Retina (tissue), 1 donor: ENCODE measurements at places on chromosomes 7 and 10.

GRCh38 chr10:103776878-103777591 is 78.3 kb downstream of the SH3PXD2A start:
- no peak for DNase-seq

- no peak for DNase-seq
Observed at GRCh38 chr10:122877264-122877663, 2.1 kb downstream of the FAM24B start.

DNA sequence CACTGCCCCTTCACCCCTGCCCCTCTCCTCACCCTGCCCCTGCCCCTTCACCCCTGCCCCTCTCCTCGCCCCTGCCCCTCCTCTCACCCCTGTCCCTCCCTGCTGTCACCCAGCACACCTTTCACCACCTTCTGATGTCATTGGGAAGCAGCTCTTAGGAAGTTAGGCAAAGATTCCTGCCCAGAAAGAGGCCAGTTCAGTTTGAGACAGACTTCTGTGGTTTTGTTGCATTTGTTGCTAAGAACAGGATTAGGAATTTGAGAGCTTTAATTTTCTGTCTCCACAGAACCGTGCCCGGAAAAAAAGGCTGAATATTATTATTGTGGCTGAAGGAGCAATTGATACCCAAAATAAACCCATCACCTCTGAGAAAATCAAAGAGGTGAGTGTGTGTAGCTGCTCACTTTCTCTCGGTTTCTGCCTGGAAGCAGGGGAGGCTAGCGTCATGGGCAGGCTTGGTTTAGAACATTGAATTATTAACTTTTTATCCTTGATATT is 39.6 kb downstream of the PFKP start:
- DNase-seq = no peak

GRCh38 chr10:88156341-88156740 is 292.9 kb downstream of the PTEN start:
- DNase-seq = no peak

DNA sequence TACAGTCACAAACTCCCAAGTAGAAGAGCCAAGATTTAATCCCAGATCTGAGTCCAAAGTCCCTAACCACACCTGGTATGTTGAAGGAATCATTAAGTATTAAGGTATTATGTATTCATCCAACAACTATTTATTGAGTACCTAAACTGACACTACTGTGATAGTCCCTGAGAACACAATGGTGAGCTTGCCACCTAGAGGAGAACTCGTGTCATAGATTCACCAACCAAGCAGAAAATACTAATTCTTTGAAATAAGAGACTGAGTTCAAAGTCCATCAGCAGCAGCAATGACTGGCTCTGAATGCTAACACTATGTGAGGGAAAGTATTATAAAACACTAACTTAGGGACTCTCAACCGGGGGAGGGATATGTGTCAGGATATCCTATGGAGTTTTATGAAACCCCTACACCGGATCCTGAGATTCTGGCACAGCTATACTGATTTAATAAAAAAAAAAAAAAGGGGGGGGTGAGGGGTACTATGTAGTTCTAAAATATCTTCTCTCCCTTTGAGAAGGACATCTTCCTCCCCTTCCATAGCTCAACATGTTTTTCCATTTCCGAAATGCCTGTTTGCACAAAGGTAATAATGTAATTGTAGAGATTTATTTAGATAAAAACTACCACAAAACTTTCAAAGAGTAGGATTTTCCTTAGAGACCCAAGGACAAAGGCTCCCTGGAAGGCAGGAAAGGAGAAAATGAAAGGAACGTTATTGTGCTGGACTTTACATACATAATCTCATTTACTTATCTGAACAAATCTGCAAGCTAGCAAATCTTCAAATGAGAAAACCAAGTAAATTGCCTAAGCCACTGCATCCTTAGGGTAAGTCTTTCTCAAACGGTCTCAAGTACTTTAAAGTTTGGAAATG is 1.6 kb downstream of the NCOA4 start:
- DNase-seq = no peak

DNA sequence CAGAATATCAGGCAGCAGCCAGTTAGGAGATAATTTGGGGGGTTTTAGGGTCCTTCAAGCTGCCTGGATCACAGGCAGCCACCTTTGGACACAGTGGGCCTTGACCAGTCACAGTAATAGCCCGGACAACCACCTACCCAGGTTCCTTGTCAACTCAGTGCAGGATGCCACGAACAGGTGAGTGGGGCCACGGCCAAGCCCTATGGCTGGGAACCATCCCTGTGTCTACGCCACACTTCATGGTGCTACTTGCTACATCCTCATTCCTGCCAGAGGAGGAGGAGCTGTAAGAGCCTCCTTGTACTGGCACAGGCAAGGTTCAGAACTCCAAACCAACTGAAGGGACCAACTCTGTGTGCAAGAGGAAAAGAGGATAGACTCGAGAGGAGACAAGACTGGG is 19.9 kb downstream of the ITPRIP start:
- DNase-seq = no peak

- no peak for DNase-seq
Observed at GRCh38 chr10:26486990-26487850, 49.1 kb downstream of the APBB1IP start.
